ENCODE measurements at places on chromosomes 11 and 22.

- DNase-seq, result peak; percentile 40
Measured at GRCh38 chr22:44080936-44081861, 57.1 kb downstream of the PARVB start.

- DNase-seq, result no peak
Measured at GRCh38 chr11:61966734-61967115, 709 bp downstream of the FTH1 start.

GRCh38 chr22:33300165-33300564 is 242.0 kb upstream of the SYN3 start:
- DNase-seq, result no peak

GRCh38 chr11:13868710-13869397 is 93.7 kb upstream of the SPON1 start:
- DNase-seq, result no peak

DNA sequence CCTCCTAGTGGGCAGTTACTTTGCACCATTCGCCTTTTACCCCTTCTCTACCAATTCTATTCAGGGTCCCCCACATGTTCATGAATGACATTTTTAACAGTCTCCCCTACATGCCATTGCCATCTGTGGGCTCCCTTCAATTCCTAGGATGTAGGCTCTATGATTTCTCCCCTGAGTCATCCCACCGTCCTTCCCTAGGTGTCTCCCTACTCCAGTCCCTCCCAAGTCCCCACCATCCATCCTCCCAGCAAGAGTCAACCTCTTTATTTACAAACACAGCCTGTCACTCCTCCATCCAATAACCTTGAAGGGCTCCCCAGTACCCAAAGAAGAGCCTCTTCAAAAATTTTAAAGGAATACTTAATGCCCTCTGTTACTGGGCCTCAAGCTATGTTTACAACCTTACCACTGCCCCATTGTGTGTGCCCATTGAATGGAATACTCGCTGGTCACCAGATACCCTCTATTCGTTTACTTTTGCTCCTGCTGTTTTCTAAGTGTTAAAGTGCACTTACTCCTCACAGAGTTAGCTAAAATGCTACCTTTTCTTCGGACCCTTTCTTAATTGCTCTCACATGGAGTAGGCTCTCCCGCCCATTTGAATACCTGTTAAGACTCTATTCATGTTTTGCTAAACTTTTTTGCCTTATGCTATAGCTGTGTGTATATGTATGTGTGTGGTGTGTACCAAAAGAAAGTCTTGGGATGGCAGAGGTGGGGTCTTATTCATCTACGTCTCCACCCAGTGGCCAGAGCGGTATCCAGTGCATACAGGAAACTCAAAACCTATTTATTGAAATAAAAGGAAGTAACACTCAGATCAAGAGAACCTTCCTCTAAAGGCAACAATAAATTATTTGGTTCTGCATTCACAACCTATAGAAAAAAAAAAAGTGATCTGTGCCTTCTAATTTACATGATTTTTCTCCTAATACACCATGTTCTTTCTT is 235.8 kb upstream of the CCDC90B start:
- DNase-seq, result no peak

GRCh38 chr22:27518531-27519340 is 282.8 kb downstream of the MN1 start:
- DNase-seq, result no peak

DNA sequence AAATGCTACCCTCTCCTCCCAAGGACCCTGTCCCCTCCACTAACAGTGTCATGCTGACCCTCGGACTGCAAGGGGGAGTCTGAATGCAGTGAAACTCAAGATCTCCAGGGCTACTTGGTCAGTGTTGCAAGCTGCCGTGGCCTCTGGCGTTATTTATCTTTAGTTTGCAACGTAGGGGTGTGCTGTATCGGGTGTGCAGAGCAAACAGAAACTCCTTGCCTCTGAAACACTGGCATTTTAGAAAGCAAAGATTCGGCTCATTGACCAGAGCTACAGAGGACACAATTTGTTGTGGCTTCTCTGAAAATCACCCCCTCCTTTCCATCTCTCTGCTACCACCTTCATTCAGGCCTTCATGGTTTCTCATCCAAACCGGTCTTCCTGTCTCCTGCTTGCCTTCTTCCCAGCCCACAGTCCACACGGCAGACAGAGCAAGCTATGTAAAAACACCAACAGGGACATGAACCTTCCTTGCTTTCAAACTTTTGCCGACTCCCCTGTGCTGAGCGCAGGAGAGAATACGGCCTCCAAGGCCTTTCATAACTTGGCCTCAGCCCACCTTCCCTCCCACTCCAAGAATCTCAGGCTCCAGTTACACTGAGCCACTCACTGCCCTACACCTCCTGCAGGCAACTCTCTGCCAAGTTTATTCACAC is 14.9 kb downstream of the FZD4 start:
- DNase-seq, result no peak

- DNase-seq, result no peak
Measured at GRCh38 chr11:47056261-47056915, 119.8 kb downstream of the CSTPP1 start.

DNA sequence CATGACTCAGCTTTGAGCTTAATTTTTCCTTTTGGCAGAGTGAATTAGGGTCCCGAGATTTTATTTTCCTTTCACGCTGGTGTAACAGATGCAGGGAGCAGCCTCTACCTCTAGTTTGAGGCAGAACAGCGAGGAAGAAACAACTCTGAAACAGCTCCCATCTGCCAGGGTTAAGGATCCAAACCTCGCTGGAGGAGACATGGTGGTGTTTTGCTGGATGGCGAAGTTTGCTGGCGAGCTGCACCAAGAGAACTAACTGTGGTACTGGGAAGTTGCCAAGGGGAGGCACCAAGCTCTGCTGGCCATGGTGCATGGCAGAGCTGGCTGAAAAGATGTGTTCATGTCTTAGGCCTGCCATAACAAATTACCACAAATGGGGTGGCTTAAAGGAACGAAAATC is 7.6 kb upstream of the ALKBH3 start:
- no peak for DNase-seq

GRCh38 chr22:40123387-40123786 is 54.3 kb upstream of the TNRC6B start:
- DNase-seq, result no peak

- no peak for DNase-seq
Measured at GRCh38 chr11:120137611-120138521, at the start of gene TRIM29. TSS of gene TRIM29 (minus strand) at chr11:120138113. CDS start at chr11:120138031, 82 bp downstream.

GRCh38 chr11:124837491-124837856 is 27.8 kb upstream of the ROBO3 start:
- DNase-seq, result peak; percentile 65

DNA sequence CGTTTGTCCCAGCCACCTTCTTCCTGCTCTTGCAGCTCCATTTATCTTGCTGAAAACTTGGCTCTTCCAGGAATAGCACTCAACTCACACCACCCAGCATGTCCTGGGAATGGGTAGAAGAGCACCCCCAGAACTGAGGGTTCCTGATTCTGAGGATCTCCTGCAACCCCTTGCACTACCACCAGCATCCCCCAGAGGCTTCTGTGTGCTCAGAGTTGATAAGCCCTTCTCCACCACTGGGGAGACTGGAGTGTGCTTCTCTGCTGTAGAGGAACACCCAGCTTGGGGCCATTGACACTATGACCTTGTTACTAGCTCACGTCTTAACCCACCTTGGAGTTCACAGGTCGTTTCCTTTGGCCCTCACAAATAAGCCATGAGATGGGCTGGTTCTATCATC is 121.0 kb downstream of the GRIK4 start:
- DNase-seq, result no peak

DNA sequence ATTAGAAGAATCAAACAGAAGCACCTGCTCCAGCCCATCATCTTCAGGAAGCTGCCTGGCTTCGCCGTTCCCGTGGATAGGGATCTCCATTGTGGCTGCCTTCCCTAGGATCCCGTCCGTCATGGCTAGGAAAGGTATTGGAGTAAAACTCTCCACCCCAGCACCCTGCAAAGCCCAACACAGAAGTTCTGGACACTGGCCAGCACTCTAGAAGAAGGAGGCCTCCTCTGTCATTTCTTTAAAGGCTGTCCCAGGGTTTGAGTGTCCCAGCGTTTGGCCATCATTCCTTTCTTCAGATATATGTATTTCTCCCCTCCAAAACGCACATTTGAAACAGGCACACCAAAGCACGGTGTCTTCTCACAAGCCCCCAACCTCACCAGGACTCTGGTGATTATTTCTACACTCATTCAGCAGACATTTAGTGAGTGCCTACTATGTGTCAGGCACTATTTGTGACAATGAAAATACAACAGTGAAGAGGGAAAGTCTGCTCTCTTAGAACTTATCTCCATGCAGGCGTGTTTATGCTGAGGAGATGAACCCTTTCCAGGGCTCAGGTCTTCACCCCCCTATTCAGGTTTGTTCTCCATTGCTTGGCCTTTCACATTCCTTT is 724 bp downstream of the ARFIP2 start:
- DNase-seq, result no peak

- no peak for DNase-seq
Measured at GRCh38 chr11:2612884-2613571, 86.8 kb downstream of the KCNQ1OT1 start.

DNA sequence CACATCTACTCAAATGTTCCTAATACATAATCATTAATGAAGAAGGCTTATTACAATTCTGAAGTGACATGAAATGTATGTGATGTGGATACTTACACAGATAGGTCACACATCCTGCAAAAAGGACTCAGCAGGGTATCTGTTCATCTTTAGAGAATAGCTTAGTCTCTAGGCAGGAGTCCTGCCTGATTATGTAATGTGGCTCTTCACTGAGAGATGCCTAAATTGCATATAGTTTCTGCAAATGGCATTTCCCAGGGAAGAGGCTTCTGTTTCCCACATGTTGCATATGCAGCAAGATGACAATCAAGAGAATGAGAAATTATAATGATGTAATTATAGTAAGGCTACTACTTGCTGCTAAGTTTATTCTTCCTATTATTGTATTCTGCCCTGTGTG is 58.8 kb upstream of the SLC36A4 start:
- DNase-seq, result no peak

- DNase-seq, result peak; percentile 63
Measured at GRCh38 chr22:38203855-38204514, 2.2 kb downstream of the MAFF start.

DNA sequence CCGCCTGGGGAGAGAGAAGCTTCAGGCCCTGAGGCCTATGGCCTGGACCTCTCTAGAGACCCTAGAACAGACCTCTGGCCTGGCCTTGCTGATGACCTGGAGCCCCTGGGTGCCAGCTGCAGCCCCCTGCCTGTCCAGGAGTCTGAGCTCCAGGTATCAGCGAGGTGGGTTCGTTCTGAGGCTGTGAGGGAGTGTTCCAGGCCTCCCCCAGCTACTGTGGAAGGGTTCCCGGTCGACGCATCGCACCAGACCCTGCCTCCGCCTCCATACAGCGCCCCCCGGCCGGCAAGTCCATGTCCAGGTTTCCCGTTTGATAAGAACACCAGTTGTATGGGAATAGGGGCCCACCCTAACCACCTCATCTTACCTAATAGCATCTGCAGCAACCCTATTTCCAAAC is 111.1 kb downstream of the KCNQ1 start:
- DNase-seq, result no peak

DNA sequence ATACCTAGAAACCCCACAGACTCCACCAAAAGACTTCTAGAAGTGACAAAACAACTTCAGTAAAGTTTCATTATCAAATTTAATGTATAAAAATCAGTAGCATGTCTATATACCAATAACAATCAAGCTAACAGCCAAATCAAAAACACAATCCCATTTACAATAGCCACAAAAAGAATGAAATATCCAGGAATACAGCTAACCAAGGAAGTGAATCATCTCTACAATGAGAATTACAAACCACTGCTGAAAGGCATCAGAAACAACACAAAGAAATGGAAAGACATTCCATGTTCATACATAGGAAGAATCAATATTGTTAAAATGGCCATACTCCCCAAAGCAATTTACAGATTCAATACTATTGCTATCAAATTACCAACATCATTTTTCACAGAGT is 46.0 kb downstream of the PRCP start:
- DNase-seq, result no peak

DNA sequence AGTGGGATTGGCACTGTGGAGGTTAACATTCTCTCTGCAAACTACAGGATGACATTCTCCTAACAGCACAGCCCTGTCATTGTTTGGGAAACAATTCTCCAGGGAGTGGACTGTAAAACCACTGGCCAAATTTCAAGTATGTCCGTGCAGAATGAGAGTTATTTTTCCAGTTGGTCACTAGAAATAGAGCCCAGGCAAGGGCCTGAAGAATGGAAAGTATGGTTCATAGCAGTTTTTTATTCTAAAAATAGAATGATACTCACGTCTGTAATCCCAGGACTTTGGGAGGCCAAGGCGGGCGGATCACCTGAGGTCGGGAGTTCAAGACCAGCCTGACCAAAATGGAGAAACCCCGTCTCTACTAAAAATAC is 39.0 kb upstream of the CD44 start:
- DNase-seq, result no peak

- DNase-seq, result no peak
Measured at GRCh38 chr11:93005239-93005638, 35.8 kb downstream of the MTNR1B start.

- DNase-seq, result no peak
Measured at GRCh38 chr22:21633481-21633880, 921 bp downstream of the CCDC116 start.

DNA sequence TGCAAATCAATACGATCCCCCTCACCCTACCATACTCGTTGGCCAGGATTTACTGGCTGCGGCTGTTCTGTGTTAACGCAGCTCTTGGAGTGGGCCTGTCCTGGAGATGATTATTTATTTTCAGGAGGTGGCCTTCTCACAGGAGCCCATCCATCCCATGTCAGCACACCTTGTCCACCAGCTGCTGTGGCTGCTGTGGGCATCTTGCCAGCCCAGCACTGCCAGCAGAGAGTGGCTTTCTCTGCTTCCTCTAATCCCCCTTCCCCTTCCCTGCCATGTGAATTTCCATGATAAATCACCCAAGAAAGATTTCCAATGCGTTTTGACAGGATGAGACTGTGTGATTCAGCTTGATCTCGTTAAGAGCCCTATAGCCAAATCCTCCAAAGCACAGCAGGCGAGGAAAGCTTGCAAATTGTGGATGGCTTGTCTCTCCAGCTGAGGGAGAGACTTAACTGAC is 309.1 kb upstream of the C11orf87 start:
- no peak for DNase-seq

- DNase-seq, result no peak
Measured at GRCh38 chr22:23264610-23265367, 84.5 kb downstream of the BCR start.

All from inflammatory macrophage (primary cell).